ENCODE measurements at places on chromosomes 4 and X.

DNA sequence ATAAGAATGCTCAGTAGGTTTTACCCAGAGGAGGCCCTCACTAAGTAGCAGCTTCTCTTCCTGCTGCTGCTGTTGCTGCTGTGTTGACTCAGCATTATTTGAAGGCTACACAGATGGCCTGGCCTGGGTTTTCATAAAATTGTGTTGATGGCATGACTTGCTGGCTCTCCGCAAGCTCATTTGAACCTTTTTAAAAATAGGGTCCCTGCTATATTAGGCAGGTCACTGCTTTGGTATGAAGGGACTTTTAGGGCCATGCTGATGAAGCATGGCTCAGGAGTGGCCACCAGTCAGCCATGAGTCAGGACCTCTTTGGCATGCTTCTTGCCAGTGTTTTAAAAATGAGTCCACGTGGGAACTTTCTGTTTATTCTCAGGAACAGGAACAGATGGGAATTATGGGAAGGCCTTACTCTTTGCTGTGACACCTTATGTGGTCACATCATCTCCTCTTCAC, 128.7 kb downstream of the MID1IP1 start:
- no peak for DNase-seq

- no peak for DNase-seq
These were observed 7.0 kb downstream of the MTM1 start for GRCh38 chrX:150575419-150575814.

DNA sequence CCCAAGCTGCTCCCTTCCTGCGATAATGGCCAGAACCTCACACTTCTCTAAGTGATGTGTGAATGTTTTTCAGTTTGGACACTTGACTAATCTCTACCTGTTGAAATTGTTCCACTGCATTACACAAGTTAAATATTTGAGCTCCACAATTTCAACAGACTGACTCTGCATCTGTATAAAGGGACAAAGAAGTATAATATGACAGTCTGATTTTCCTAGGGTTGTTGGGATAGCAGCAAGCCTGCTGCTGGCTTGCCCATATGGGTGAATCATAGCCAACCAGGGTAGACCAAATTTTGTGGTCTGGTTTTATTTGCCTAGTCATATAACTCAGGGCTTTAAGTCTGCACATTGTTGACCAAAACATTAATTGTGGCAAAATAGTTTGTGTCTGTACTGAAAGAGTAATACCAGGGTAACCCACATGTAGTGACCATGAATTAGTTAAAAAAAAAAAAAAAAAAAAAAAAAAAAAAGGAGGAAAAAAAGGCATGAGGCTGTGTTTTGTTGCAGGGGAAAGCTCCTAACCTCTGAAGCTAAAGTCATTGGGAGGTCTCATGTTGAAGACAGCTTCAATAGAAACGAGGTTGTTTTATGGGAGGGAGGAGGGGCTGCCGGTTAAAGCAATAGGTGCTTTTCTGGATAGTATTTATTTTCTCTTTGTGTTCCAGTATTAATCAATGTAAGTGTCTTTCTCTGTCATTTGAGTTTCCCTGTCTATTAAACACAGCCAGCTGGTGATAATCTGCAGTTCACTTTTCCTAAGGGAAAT, 534.2 kb downstream of the RAB28 start:
- no peak for DNase-seq

GRCh38 chr4:154471032-154471431, 20.6 kb downstream of the DCHS2 start:
- no peak for DNase-seq

GRCh38 chrX:153884136-153884535, 1.8 kb downstream of the L1CAM start:
- no peak for DNase-seq

- DNase-seq, result no peak
These were observed 1066.8 kb upstream of the ADGRL3 start for GRCh38 chr4:60133375-60133774.

DNA sequence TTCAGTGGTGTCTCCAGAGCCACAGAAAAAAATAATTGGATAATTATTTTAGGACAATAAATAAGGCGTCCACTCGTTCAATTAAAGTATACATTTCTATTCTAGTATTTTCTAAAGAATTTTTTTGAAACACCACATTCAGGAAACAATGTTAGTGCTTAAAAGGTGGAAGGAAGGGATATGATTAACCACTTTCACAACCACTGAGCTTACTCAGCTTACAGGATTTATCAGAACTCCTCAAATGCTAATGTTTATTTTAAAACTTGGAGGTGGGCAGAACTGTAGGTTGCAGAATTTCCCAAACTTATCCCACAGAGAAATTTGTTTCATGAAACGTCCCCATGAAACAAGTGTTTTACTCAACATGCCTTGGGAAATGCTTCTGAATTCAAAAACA, 54.3 kb upstream of the MAGEB2 start:
- no peak for DNase-seq

DNA sequence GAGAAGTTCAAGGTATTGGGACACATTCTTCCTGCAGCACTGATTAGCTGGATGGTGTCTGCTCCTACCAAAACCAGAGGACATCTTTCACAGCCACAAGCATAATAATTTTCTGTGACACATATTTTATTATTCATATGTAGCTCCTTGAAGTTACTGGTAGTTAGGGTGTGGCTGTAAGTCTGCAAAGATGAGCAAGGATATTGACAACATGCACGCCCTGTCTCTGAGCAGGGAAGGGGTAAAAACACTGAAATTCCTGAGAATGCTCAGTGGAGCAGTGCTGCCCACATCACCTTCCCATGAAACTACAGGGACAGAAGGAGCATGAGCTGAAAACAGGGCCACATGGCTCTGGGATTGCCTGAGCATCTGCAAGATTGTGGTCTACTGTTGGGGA, 38.9 kb downstream of the PARM1 start:
- DNase-seq, result no peak

DNA sequence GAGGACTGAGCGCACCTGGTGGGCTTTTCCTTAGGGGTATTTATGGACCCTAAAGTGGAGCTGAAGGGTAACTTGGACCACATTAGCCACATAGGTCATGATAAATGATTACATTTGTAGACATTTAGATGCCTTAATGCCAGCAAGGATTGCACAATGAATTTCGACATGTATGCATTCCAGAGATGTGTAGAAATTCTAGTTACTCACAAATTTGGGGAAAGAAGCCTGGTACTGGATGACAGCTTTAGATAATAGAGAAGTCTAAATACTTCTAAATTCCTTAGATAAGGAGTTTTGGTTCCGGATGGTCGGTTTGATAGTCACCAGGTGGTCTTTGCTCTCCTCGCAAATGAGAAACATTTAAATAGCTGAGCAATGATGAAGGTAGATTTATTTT, 609.5 kb upstream of the PRKX start:
- no peak for DNase-seq
